ENCODE measurements at places on chromosomes 5 and 9.

DNA sequence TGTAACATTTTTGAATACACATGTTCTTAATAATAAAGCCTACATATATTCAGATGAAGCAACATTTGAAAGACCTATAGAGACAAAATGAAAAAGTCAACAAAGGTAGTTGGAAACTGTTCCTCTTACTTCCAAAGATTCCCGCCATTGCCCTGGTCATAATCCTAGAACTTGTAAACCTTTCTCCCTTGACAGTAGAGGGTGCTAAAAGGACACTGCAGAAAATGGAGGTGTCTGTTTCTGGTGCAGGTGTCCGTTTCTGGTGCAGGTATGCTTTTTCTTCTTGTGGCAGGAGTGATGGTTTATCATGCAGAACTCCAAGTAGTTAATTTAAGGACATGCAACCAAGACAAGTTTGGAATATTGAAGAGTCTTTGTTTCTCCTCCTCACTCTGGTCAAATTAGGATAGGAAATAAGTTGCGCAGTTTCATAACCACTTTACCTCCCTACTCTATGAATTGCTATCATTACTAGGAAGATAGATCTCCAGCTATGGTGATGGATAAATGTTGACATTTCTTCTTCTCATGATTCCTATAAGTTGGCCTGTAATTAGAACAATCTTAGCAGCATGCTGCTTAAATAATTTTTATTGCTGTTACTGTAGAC lies 56.0 kb upstream of the FAM174A start:
- DNase-seq: no peak

- no peak for DNase-seq
Measured at GRCh38 chr5:41876678-41877077, 6.5 kb upstream of the OXCT1 start.

DNA sequence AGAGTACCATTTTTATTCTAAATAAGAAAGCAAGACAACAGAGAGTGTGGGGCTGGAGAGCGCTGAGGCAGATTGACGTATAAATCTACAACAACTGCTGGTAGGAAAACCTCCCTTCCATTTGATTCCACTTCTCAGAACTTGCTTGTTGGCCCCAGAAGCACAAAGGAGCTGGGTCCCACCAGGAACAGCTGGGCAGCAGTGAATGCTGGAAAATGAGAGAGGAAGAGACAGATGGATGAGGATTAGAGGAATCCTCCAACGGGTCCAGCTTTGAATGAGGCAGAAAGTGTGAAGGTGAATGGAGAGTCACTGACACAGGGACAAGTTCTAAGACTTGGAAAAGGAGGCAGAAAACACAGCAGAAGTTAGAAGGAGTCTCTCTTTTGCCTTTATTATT lies 14.8 kb downstream of the TAS2R1 start:
- no peak for DNase-seq

DNA sequence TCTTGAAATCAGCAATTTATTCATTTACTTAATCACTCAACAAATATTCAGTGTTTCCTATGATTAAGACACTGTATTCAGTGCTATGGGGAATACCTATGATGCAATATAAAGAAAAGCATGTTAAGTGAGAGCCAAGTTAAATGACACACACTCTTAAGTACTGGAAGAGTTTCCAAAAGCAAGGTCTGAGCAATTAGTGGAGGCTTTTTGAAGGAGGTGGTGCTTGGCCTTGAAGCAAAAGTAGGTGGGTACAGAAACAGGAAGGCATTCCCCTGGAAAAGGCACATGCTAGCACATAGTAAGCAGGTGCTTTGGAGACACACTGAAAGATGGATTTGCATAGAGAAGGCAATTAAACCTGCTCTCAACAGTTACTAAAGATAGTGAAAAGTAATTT lies 4.0 kb downstream of the TSLP start:
- no peak for DNase-seq

GRCh38 chr5:56534102-56534829 lies 281.1 kb upstream of the MAP3K1 start:
- DNase-seq: no peak

DNA sequence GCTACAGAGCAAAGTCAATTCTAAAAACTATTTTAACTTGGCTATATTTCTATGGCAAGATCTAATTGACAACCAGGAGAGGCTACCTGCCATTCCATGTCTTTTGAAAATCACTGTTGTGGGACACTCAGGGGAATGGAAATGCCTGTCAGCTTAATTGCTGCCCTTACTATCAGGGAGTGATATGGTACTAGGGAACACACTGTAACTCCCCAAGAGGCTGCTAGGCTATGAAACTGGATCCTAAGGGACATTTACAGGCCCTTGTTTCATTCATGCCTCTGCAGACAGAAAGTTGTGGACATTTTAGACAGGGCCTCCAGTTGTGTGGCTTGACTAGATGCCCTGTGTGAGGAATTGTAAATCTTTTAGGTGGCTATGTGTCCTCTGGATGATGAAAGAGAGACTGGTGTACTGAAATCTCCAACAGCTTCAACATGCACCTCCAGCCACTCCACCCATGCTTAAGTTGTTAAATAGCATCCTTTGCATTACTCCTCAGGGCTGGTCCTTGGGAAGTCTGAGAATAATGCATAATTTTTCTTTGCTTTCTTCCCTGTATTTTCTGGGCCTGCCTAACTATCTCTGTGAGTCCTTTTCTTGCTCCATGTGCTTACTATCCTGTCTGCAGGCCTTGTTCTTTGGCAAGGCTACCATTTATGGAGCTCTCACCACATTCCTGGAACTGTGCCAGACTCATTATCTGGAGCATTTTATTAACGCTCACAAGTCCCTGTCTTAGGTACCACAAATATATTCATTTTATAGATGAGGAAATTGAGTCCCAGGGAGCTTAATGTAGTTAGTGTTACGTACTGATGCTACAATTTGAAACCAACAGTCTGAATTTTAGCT lies 3.2 kb downstream of the MROH2B start:
- DNase-seq: no peak

GRCh38 chr9:116147821-116148220 lies 5.8 kb upstream of the PAPPA start:
- no peak for DNase-seq

GRCh38 chr5:3343211-3343610 lies 252.4 kb upstream of the IRX1 start:
- DNase-seq: no peak

DNA sequence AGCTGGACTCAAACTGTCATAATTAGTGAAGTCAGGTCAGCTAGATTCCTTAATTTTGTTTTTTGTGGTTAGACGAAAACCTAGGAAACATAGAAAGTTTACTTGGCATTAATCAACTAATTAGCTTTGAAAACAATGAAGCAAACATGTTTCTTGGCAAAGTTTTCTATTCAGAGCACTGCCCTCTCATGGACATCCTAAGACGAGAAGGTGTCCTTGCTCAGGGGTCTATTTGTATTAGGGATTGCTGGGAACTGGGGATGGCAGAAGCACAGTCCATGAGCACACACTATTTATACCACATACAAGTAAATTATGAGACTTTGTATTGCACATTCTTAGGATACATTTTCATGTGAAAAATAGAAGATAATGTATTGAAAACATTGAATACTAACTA lies 49.7 kb downstream of the POC5 start:
- DNase-seq: no peak

GRCh38 chr9:19989213-19989612 lies 200.4 kb upstream of the SLC24A2 start:
- no peak for DNase-seq

- DNase-seq: no peak
Measured at GRCh38 chr5:9888501-9888901, 258.4 kb upstream of the TAS2R1 start.

GRCh38 chr9:73451003-73451402 lies 299.3 kb downstream of the ANXA1 start:
- no peak for DNase-seq

DNA sequence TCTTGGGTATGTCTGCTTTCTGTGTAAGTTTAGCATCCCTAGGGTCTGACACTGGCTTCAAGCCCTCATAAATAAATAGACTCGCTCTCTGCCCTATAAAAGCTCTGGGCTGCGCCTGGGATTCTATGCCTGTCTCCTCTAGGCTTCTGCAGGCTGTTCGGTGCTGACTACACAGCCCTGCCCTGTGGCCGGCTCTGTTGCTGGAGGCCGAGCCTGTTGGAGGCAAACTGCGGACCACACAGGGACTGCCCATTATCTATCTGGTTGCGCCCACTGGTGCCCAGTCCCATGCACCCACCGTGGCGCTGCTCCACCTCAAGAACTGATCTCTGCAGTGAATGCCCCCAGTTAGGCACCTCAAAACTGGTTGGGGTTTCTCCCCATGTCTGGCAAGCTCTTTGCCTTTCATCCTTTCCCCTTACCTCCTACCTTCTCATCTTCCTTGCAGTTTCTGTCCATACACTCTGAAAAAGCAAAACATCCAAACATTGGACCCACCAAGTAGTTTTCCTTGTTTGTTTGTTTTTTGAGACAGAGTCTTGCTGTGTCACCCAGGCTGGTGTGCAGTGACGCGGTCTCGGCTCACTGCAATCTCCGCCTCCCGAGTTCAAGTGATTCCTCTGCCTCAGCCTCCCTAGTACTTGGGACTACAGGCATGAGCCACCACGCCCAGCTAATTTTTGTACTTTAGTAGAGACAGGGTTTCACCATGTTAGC lies 207.2 kb downstream of the ERCC6L2 start:
- no peak for DNase-seq

GRCh38 chr5:13350767-13351166 lies 593.7 kb downstream of the DNAH5 start:
- no peak for DNase-seq

- no peak for DNase-seq
Measured at GRCh38 chr5:82822634-82822927, 254.6 kb downstream of the TMEM167A start.

GRCh38 chr5:73388740-73389139 lies 59.8 kb downstream of the FOXD1 start:
- DNase-seq: no peak

- no peak for DNase-seq
Measured at GRCh38 chr5:20340126-20340525, 352.1 kb upstream of the CDH18 start.

GRCh38 chr5:158816011-158816696 lies 283.6 kb downstream of the EBF1 start:
- DNase-seq: no peak

GRCh38 chr5:12662545-12663314 lies 758.5 kb upstream of the CTNND2 start:
- DNase-seq: no peak

GRCh38 chr9:30673132-30673531 lies 1711.3 kb upstream of the ACO1 start:
- DNase-seq: no peak

GRCh38 chr9:2180154-2180553 lies 165.0 kb downstream of the SMARCA2 start:
- DNase-seq: no peak

DNA sequence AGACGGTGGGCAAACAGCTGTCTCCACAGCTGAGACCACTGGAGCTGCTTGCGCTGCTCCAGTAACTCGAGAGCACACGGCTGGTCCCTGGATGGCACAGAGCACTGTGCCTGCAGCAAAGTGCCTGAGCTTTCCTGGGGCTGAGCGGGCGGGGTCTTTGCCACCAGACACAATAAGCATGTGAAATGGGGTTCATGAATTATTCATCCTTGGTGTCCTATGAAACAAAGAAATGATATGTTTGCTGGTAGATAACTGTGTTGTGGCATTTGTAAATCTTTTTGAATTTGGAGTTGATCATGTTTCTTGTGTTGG lies 151.7 kb upstream of the MPDZ start:
- DNase-seq: no peak

DNA sequence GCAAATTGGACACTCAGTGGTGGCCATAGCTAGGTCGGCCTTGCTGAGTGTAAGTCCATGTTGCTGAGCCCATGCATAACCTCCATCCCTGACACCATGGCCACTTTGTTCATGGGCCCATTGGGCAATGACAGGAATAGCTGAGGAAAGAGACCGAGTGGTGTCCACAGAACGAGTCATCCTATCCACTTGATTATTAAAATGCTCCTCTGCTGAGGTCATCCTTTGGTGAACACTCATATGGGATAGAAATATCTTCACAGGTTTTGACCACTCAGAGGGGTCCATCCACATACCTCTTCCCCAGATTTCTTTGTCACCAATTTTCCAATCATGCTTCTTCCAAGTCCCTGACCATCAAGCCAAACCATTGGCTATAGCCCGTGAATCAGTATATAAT lies 63.6 kb downstream of the PPIC start:
- DNase-seq: no peak

- no peak for DNase-seq
Measured at GRCh38 chr9:25814023-25814422, 135.8 kb upstream of the TUSC1 start.

GRCh38 chr9:86676396-86676795 lies 270.9 kb downstream of the GAS1 start:
- DNase-seq: no peak

- DNase-seq: no peak
Measured at GRCh38 chr5:81726297-81726696, 24.6 kb downstream of the SSBP2 start.

GRCh38 chr5:89904442-89904841 lies 505.1 kb downstream of the CETN3 start:
- no peak for DNase-seq

DNA sequence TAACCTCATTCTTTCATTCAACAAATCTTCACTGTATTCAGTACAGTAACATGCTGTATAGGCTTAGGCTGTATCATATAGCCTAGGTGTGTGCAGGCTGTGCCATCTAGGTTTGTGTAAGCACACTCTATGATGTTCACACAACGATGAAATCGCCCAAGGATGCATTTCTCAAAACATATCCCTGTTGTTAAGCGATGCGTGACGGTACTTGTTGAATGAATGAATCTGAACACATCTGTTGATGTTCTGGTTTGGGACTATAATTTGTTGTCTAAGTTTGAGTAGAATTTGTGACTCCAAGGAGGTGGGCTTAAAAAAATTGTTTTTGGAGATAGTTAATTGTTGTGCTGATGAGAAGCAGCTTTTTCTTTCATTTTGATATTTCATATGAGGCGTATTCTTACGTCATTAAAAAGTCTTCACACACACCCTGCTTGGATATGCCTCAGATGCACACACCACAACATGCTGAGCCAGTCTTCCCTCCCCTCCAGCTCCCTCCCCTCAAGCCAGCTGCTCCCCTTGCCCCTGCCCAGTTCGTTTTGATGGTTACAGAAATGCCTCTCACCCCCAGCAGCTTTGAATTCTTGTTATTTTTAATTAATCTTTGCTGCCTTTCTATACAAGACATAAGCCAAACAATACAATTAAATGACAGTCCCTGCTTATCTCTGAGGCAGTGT lies 5.5 kb upstream of the PSAT1 start:
- DNase-seq: no peak

- no peak for DNase-seq
Measured at GRCh38 chr9:82606492-82607382, 456.2 kb downstream of the RASEF start.

DNA sequence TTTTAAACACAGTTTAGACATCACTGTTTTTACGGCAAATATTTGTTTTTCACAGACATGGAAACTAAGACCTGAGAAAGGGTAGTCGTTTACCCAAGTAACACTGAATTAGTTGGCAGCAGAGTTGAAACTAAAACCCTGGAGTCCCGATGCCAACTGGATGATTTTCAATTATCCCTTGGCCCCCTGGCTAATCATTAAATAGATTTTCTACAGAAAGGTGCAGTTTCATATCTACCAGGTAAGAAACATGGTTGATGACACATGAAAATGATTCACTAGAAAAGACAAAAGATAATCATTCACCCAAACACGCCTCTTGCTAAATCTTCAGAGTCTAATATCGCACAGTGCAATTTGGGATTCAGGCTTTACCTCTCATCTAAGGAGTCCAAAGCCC lies 136.9 kb downstream of the SEMA5A start:
- DNase-seq: no peak

- DNase-seq: no peak
Measured at GRCh38 chr5:108303611-108304010, 78.3 kb downstream of the FBXL17 start.

GRCh38 chr9:135332979-135333748 lies 146.4 kb upstream of the PPP1R26 start:
- DNase-seq: no peak
